AG04449 (cell line): ENCODE measurements at places on chromosomes 3 and 15.

- DNase-seq: no peak
Observed at GRCh38 chr3:141273700-141274410, 42.2 kb downstream of the PXYLP1 start.

GRCh38 chr3:23804441-23805209 is 1.1 kb upstream of the UBE2E1 start:
- no peak for DNase-seq

DNA sequence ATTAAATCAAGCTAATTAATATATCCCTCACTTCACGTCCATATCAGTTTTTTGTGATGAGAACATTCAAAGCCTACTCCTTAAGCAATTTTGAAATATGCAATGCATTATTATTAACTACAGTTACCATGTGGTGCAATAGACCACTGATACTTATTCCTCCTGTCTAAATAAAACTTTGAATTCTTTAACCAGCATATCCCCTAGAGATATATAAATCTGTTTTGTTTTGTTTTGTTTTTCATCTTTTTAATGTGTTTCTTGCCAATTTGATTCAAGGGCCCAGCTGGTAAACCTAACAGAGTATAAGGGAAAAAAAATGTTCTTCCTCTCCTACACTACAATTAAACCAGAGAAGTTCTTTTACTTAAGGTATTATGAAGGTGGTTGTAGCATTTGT is 524.2 kb downstream of the NAALADL2 start:
- DNase-seq: no peak

GRCh38 chr15:32867313-32867626 is 149.5 kb downstream of the GREM1 start:
- DNase-seq: peak; percentile 71

DNA sequence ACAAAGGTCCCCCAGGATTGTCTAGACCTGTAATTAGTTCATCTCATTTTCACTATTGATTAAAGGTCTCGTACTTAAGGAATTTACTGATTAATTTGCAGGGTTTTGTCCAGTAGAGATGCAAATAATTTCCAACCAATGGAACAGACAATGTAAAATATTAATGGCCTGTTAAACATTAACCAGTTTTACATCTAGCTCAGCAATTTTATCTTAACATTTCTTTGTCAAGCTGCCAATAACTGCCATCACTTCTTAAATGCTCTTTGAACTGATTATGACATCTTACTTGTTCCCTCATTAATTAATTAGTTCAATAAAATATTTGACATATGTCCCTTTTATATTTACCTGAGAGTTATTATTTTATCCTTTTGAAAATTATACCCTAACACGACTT is 9.4 kb upstream of the STRIT1 start:
- no peak for DNase-seq

DNA sequence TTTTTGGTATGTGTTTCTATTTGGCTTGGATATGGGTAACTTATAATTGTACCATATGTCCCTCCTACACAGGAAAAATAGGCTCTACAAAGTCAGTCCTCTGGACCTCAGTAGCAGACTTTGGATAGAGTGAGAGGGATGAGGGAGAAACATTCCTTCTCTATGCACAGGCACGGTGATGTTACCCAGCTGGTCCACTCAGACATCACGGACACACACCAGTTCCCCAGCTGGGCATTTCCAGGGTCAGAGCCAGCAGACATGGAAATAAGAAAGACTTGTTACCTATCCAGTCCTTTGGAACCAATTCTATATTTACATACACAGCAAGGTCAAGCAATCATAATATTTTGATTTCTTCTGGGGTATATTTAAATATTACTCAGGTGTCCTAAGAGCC is 433.1 kb upstream of the KCNMB2 start:
- no peak for DNase-seq
